ENCODE measurements at places on chromosomes 1 and 21.

GRCh38 chr1:87329051-87329525, 408 bp downstream of the LMO4 start:
- DNase-seq = peak; percentile 25

DNA sequence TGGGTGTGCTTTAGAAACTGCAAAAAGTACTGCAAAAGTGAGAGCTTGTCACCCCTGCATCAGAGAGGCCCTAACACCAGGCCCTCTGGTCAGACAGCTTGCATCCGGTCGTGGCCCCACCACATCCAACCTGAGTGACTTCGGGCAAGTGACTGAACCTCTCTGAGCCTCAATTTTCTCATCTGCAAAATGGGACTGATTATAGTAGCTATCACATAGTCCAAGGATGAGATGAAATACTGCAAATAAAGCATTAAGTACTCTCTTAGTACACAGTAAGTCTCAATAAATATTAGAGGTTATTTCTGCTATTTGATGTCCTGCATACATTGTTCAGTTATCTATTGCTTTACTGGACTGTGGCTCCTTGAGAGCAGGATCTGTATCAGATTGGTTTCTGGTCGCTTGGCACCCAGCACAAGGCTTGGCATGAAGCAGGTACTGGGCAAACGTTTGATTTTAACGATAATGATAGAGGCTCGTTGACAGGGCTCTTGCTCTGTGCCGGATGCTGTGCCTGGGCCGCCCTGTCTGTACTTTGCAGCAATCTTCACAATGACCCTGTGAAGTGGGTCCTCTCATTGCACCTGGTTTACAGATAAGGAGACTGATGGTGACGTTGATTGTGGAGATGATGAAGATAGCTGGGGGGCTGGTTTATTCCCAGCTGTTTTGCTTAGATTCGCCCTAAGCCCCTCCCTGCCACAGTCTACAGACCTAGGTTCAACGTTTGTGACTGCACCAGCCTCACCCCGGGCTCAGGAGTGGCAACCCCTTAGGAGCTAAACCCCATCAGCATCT, 43.6 kb downstream of the RAP1GAP start:
- DNase-seq = no peak

DNA sequence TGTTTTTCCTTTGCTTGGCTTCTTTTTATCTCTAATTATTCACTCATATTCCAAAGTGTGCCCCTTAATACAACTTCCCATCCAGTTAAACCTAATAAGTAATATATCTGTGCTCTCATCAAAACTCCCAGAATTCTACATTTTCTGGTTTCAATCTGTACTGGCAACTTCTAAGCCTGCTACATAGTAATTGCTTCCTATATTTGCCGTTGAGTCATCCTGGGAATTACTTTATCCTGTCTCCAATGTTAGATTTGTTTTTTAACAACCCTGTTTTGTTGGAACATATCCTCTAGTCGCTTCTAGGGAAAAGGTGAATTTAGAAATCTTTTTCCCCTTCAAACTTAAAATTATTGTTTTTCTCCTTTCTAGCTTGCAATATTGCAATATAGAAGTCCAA, 620.5 kb upstream of the PKN2 start:
- DNase-seq = no peak

DNA sequence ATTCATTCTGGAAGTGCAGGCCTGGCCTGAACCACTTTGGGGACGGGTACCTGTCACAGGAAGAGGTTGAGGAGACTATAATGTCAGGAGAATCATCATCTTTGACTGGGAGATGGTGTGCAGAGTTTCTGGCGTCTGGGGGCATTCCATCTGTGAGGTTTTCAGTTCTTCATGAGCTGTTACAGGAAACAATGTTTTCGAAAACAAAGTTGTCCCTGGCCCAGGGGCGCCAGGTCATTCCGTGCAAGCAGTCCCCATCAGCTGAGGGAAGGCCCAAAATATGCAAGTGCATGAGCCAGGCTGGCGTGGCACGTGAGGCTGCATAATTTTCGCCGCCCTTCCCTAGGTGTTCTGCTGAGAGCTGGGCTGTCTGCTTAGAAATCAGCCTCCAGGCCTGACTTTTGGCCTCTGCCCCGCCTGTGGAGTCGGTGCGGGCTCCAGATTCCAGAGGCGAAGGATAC, 68.4 kb upstream of the ATP5PO start:
- no peak for DNase-seq

DNA sequence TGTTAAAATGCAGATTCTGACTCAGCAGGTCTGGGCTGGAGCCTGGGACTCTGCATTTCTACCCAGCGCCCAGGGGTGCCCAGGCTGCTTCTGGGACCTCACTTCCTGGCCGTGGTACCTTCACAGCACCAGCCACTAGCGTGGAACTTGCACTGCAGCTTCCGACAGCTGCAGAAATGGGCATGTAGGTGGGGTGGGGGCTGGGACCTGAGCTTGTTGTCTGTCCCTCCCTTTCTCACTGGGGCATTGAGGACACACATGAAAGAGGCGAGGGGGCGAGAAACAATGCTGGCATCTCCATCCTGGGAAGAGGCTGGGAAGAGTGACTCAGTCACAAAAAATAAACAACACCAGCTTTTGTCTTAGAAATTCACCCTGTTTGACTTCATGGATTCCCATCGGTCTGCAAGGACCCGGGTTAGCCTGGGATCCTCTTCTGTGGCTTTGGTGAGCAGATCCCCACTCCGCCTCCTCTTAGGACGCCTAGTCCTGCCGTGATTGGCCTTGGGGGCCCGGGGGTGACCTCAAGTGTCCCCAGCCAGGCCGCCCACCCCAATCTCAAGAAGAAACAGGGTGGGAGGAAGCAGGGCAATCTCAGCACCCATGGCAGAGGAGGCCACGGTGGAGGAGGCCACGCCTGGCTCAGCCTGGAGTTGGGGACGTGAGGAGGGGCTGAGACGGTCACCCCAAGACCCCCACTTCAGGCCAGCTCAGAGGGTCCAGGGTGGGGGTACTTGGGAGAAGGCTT, 29.9 kb upstream of the POFUT2 start:
- DNase-seq = no peak

DNA sequence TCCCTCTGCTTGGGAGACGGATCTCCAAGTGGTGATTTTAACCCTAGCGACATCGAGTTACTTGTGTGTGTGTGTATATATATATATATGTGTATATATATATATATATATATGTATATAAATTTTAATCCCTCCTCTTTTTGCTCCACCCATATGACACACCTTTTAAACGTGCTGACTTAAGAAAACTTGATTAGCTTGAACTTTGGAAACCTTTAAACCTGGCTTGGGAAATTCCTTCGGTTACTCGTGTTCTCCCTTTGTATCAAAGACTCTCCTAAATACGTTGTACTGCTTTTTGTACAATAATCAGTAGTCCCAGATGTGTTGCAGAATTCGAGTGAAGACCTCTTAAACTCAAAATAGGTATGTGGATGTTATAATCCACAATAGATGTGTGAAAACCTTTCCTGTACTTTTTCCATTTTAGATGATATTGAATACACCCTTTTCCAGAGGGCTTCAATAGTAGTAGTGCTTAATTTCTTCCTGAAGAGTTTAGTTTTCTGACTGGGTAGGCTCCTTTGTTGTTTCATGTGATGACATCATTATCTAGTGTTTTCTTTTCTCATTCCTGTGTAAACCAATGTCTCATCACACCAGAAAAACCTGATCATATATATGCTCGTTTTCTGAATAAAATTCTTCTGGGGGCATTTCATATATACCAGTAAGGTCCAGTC, 1.4 kb downstream of the RNF11 start:
- no peak for DNase-seq

- DNase-seq = no peak
Measured at GRCh38 chr1:43861337-43861736, 72.3 kb upstream of the ARTN start.

- peak; percentile 57 for DNase-seq
Measured at GRCh38 chr1:29603622-29604021, 367.3 kb downstream of the PTPRU start.

GRCh38 chr1:226643611-226644540, 95.2 kb downstream of the ITPKB start:
- no peak for DNase-seq

- no peak for DNase-seq
Measured at GRCh38 chr1:923991-924655, 400 bp downstream of the SAMD11 start.

GRCh38 chr1:58848818-58849411, 65.1 kb upstream of the JUN start:
- peak; percentile 96 for DNase-seq

DNA sequence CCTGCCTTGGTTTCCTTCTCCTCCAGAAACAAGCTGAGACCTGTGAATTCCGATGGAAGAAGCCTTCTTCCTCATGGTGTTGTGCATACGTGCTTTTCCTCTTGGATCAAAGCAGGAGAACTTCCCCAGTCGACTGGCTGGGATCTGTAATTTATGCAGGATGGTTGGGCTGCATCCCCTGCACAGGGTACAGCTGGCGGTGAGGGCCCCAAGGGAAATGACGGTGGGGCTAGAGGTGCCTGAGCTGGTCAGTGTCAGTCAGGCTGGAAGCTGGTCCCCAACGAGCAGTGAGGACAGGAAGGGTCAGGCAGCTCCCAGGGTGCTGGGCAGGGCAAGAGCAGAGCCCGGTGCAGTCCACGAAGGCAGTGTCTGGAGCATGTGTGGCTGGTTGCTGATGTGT, 106.7 kb downstream of the CNIH3 start:
- DNase-seq = no peak

DNA sequence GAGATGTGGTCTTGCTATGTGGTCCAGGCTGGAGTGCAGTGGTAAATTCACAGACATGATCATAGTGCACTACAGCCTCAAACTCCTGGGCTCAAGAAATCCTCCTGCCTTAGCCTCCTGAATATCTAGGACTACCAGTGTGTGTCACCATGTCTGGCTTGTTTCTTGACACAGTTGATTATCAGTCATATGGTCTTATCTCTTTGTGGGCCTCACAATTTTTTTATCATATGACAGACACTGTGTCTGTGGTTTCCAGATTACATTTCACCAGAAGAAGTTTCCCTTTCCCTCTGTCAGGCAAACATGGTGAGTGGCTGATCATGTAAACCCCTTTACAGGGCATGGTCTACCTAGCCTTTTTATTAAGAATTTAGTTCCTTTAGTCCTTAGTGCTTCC, 96.1 kb downstream of the HFM1 start:
- DNase-seq = no peak

DNA sequence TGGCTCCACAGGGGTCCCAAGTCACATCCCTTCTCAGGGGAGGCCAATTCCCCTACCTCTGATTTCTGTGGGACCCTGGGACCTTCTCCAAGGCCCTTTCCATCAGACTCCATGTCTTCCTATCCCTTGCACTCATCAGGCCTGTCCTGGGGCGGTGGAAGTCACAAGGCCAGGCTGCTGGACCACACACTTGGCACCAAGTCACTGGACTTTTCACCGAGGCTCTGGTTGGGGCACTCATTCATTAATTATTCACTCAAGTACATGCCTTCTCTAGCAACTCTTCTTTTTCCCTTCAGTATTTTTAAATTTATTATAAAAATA, 11.2 kb upstream of the FOXO6 start:
- DNase-seq = no peak

GRCh38 chr1:64669098-64669675, 75.7 kb upstream of the RAVER2 start:
- DNase-seq = no peak

DNA sequence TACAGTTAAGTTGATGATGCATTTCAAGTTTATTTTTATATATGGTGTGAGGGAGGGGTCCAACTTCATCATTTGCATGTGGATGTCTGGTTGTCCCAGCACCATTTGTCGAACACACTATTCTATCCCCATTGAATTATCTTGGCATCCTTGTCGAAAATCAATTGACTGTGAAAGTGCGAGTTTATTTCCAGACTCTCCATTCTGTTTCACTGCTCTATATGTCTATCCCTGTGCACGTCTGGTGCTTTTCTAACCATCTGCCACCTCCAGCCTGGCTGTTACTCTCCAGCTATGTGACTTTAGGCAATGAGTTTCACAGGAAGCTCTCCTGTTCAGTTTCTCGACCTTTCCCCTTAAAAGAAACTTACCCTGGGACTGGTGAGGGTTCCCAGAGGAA, 137.1 kb upstream of the KLHDC7A start:
- DNase-seq = no peak

DNA sequence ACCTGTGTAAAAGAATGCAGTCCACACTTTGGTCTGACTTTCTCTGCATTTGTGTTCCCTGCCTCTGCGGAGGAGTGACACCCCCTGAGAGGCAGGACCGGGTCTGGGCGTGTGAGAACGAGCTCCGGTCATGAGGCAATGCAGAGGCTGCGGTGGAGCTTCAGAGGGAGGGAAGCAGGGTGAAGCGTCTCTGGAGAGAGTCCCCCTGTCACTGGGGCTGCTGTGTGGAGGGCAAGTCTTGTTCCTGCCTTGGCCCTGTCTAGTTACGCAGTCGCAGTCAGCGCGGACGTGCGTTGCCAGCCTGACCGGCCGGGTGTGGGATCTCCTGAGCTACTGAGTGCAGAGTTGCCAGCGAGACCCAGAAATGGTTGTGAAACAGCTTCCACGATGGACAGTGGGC, 48.5 kb downstream of the BACE2 start:
- no peak for DNase-seq

DNA sequence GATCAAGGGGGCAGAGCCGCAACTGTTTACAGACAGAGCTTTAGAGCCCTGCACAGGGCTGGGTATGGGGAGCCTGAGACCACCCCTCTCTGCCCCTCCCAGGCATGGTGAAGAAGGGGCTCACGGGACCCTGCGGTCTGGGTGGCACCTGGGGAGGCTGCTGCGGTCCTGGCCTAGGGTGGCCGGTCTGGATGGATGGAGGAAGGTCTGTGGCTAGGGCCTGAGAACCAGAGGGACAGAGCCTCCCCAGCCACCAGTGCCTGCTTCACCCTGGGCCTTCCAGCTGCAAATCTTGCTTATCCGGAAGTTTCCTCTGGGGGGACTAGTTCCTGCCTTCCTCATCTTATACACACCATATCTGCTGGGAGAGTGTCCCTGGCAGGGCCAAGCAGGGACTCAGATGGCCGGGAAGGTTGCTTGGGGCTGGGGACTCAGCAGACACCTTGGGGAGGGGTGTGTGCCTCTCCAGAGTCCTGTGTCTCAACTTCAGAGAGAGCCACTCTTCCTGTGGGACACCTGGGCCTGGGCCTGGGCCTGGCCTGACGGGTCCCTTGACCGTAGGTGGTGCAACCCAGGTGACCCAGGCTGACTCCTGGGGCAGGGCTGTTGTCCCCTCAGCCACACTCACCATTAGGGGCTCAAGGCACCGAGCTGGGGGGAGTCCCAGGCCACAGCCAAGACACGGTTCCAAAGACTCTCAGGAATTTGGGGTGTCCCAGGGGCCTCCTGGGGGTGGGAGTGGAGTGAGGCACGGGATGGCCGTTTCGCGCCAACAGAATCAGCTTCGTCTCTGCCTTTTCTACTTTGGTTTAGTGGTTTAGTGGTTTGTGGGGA, 52.0 kb upstream of the ACTRT2 start:
- DNase-seq = no peak

- DNase-seq = no peak
Measured at GRCh38 chr1:3536420-3537195, 74.7 kb downstream of the MEGF6 start.

- no peak for DNase-seq
Measured at GRCh38 chr1:89566761-89567174, 42.1 kb downstream of the LRRC8B start.

- no peak for DNase-seq
Measured at GRCh38 chr1:163337631-163338030, 15.9 kb downstream of the NUF2 start.

Data from ACHN (cell line).